Activated CD4-positive, alpha-beta T cell treated with anti-CD3 and anti-CD28 coated beads, Interleukin-2, amount 50 U/mL, for 4 hours (primary cell): ENCODE measurements at places on chromosomes 2 and 18.

DNA sequence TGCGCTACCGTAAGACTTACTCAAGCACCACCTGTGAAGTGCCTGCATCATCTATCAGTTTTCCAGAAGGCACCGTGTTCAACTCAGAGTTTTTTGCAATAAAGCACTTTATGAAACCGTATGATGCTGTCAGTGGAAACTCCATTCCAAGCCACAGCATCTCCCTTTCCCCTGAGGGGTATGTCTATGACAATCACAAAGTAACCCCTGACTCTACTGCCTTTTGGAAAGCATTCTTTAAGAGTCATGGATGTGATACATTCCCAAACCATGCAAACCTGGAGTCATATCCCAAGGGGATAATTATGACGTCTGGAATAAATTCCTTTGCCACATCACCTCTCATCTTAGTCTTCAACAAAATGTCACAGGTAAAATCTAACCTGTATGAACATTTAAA, 39.2 kb downstream of the UNC50 start:
- no peak for DNase-seq

GRCh38 chr2:110858993-110859701, 126.8 kb downstream of the ACOXL start:
- no peak for DNase-seq

DNA sequence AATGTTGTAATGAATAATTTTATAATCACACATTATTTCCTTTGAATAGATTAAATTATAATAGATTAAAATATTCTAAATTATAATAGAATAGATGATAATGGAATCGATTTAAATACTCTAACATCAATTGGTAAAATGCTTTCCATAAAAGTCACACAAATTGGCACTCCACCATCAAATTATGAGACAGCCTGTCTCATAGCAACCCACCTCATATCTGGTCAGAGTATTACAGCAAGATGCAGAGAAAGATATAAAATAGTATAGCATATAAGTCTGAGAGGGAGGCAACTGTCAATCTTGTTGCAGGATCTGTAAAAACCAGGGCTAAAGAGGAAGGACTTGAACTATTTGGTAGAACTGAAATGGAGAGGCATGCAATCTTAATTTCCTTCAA, 98.4 kb upstream of the NCKAP5 start:
- DNase-seq, result no peak

DNA sequence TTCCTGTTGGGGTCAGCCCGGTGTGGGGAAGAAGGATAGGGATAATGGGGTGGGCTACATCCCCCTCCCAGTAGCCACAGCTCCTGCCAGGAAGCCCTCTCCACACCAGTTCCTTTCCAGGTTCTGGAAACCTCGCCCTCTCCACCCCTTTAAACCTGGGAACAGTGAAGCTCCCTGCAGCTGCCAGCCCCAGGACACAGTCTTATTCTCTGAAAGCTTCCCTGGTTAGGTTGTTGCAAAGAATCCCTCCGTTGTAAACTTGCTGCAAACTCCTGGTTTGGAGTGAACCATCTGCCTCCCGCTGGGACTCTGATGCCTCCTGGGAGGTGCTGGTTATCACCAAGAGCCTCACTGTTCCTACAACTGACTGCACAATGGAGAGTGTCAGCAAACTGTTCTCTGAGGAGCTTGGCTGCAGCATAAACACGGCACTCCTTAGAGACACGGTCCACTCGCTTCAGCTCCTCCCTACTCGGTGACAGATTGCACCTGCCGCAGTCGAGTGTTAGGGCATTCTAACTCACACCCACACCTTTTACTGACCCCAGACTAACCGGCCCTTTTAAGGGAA, 261.8 kb upstream of the RAB6C start:
- no peak for DNase-seq

- DNase-seq, result no peak
These were observed 154.0 kb downstream of the SPP2 start for GRCh38 chr2:234204480-234204879.

GRCh38 chr2:233240897-233241296, 10.6 kb upstream of the ATG16L1 start:
- no peak for DNase-seq

GRCh38 chr2:95303191-95303919, 6.2 kb downstream of the KCNIP3 start:
- no peak for DNase-seq

DNA sequence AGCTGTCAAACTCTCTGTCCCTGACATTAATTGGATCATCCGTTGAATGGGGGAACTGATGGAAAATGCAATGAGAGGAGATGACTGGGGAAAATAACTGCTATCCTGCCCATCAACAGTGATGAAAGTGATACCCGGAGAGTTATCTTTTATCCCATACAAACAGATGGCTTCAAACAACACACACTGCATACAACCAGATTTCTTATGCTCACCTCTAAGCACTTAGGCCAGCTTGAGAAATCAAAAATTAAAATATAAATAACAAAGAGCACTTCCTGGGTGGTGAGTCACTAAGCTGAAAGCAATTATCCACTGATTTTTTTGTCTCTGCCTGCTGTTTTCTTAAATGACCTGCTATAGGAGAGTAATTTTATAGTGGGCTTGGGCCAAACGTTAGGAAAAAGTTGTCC, 237.6 kb upstream of the RGPD4 start:
- DNase-seq, result no peak

- no peak for DNase-seq
These were observed 77.5 kb upstream of the ITPRID2 start for GRCh38 chr2:181814057-181814491.

- no peak for DNase-seq
These were observed 187.1 kb downstream of the ZBTB7C start for GRCh38 chr18:48222118-48222517.

DNA sequence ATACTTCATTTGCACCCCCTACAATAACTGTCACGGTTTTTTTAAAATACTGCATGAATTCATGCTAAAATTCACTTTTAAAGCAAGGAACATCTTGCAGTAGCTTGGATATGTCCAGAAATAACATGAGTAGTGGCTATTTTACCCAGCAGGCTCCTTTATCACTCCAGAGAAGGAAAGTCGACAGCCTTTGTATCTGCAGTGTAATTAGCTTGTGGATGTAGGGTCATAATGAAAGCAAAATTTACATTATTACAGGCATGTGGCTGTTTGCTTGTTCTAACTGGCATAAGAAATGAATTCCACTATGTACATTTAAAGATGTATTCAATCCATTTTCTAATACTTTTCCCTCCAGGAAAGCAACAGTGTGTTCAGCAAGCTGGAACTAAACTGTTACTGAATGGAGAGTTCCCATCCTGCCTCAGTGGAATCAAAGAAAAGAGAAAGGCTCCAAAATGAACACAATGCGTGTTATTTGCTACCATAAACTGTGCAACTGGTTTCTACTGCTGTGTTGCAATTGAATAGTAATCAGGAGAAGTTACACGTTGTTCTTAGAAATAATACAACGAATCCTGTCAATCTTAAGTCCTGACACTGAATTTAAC, 321.2 kb upstream of the VRK2 start:
- no peak for DNase-seq

- DNase-seq, result no peak
These were observed 802.1 kb upstream of the FAM98A start for GRCh38 chr2:34401186-34401585.

GRCh38 chr2:43123981-43124686, 102.3 kb downstream of the ZFP36L2 start:
- DNase-seq, result no peak

DNA sequence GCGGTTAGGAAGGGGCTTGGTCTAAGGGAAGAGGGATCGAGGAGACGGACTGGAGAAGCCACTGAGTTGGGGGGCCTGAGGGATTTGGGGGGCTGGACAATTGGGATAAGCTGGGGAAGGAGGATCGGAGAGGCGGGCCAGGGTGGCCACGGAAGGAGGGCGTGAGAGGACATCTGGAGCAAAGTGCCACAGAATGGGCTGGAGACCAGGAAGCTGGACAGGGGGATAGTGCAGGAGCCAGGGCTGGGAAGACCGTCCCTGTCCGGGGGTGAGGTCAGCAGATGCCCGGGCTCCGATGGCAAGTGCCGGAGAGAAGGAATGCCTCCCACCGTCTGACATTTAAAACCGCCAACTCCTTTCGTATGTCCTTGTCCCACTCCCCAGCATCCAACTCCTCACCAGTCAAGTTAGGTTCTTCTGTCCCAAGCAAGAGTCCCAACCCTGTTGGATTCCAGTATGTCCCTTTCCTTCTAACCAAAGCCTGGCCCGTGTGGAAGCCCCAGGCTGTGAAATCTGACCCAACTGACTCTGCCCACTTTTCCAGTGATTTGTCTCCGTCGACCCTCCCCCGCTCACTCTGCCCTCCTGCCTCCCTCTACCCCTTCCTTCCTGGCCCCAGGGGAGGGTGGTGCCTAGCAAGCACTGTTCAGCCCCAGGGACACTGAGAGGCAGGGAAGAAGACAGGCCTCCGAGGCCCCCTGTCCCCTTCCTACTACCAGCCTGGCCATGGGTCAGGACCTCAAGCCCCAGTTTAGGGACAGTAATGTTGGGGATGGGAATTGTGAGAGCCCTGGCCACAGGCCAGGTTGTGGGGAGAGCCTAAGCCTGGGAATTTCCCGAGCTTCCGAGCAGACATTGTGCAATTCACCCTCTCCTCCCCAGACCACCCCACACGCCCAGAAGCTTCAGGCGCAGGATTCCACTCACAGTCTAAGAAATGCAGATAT, 31.5 kb upstream of the TMBIM1 start:
- no peak for DNase-seq

DNA sequence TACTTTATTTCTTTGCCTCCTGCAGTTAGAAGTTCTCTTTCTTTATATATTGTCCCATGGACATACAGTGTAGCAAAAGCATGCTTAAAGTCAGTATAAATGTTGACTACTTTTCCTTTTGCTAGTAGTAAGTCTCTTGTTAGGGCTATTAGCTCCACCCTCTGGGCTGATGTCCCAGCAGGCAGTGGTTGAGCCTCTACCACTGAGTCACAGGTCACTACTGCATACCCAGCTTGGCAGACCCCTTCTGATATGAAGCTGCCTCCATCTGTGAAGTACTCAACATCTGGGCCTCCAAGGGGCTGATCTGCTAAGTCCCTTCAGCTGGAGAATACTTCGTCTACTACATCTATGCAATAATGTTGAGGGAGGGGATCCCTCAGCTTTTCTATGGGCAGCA, 61.0 kb upstream of the SLC35G4 start:
- DNase-seq, result no peak
